ENCODE measurements at places on chromosomes 7 and 10.

GRCh38 chr10:75358835-75359421 lies 42.6 kb downstream of the ZNF503 start:
- DNase-seq = peak; percentile 68

- no peak for DNase-seq
These were observed 182.5 kb downstream of the SKAP2 start for GRCh38 chr7:26681819-26682418.

DNA sequence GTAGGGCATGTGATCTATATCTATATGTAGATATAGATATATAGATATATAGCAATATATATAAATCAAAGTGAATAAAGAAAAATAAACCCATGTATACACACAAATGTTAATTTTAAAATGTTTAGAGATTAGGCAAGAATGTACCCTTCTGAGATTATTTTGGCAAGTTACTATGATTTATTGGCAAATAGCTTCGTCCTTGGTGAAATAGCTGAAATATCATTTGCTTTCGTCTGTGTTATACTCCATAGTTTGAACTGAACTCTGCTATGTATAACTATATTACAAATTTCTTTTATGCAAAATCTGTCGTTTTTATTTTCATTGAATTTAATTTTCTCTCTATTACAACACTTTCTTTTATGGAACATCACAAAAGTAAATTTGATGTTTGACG lies 57.5 kb downstream of the CPED1 start:
- DNase-seq = no peak

DNA sequence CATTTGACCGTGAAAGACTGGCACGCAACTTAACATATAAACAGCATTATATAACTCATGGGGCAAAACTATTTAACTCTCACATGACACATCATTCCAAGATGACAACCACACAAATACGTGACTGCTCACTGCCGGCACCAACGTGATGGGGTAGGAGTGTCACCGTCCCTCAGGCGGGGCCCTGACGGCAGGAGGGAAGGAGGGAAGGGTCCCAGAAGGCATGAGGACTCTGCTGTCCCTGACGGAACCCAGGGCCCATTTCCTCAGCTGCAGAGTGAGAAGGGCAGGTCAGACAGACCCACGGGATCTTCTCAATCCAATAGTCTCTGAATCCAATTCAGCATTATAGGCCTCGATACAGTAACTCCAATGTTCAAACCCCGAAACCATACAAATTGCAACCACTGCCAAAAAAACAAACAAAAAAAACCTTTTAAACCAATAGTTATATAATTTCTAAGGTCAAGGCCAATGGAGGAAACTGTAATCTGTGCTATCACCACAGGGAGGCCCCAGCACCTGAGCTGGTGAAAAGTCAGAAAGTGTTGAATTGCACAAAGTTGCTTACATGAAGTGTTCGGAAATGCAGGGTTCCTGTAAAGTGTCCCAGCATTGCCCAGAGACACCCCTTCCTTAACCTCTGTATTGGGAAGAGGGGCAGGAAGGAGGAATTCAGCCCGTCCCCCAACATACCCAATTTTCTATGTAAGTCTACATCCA lies 137.4 kb downstream of the TNS3 start:
- DNase-seq = no peak

DNA sequence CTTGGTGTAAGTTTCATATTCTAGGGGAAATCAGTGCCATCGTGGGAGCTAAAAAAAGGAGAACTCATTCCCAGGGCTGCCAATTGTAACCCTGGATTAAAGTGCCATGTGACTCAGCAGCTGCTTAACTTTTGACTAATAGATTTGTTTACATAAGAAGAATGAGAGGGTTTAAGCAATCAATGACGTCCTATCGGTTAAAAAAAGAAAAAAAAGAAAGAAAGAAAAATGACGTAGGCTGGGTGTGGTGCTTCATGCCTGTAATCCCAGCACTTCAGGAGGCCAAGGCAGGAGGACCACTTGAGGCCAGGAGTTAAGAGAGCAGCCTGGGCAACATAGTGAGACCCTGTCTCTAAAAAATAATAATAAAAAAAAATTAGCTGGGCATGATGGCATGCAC lies 116.2 kb upstream of the AFAP1L2 start:
- no peak for DNase-seq

DNA sequence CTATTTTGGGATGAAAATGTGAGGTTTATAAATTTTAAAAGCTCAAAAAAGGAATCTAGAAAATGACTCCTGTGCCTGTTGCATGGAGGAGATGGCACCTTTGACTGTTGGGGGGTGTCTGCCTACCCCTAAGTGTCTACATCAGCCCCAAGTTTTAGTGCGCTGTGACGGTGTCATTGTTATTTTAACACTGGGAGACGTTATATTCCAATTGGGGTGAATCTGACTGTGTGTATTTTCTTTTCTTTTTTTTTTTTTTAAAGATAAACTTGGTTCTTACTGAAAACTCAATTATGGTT lies 517 bp downstream of the SRGN start:
- no peak for DNase-seq

GRCh38 chr7:129356176-129356575 lies 78.1 kb upstream of the STRIP2 start:
- DNase-seq = no peak

DNA sequence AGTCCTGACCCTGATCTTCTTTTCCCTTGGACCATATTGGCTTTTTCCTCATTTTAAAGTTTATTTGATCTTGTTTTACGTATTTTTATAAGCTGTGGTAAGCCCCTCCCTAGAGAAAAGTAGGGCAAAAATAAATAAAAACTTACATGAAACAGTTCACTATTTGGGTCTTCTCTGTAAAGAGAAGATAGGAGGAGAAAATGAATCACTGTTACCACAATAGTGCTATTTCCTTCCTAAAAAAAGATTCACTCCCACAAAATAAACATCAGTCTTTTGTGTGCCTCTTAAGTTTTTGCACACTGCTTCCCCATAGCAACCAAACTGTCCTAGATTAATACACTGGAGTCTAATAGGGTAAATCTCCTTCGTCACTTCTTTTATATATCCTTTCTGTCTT lies 1.4 kb upstream of the SVIL start:
- DNase-seq = no peak

DNA sequence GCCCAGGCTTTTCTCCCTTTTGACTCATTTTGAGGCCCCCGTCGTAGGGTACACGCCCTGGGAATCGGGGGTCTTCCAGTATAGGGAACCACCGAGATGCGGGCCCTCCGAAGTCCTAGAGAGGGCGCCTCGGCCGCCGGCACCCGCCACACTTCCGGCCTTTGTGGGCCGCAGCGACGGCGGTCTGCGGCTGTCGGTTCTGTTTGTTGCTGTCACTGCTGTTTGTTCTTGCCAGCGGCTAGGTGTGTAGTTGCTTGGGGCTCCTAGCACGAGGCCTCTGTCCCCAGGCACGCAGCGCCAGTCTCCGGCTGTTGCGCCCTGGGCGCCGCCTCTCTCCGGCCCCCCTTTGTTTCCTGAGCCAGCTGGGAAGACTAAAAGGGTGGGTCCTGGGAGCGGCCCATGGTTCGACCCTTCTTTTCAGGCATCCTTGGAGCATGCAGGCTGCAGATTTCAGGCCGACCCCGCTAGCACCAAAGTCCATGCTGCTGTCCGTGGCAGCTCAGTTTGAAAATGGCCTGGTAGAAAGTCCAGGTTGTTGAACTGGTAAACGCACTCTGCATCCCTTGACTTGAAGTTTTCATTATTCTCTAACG lies 17.8 kb upstream of the ZKSCAN1 start:
- no peak for DNase-seq

- no peak for DNase-seq
These were observed 10.3 kb upstream of the INSIG1 start for GRCh38 chr7:155287284-155287935.

DNA sequence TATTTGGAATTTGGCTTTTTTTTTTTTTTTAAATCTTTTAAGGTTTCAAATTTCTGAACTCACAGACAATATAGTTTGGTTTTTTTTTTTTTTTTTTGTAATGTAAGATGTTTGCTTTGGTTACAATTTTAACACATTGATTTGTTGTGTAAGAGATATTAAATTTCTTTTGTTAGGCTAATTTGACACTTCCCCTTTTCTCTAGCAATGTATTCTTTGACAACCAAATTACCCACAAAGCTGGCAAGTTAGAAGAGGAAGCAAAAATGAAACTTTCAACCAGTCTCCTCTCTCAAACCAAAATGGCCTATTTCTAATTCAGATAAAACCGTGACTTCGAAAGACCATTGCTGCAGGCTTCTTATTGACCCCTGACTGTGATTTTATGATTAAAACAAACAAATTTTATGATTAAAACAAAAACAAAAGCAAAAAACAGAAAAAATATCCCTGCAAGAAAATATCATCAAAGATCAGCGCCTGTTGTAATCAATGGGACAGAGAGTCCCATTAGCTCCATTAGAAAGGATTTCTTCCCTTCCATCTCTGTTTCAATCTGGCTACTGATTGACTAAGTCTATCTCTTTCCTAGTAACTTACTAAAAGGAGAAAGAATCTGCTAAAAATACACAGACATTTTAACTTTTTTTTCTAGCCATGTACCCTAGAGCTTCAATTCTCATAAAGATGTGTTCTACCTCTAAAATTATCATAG lies 489.2 kb downstream of the MDFIC start:
- no peak for DNase-seq

- DNase-seq = no peak
These were observed 148.2 kb downstream of the CELF2 start for GRCh38 chr10:11165591-11166543.

DNA sequence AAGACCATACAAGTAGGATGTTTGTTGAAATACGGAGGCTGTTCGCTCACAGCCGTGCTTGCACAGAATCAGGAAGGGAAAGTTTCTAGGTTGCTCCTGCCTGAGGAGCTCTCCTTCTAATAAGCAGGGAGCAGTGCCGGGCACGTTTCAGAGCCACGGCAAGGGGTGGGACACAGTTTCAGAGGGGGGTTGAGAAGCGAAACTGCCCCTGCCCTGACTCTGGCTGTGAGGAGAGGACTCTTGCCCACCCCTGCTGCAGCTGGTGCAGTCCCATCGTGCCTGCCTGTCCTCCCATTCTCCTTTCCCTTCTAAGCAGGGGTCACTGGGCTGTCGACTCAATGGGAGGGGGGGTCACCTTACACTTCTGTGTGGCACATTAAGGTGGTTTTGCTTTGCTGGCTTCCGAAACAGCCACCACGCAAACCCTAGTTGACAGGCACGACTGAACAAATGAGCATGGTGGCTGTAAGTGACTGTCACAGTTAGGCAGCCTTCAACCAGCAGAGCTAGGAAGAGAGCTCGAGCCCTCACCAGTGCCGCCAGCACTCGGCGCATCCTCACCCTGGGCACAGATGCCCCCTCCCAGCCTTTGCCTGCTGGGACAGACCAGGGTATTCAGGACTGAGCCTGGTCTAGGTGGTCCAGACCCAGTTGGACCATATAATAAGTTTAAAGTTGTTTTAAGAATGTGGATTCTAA lies 37.5 kb downstream of the ZNF467 start:
- no peak for DNase-seq

DNA sequence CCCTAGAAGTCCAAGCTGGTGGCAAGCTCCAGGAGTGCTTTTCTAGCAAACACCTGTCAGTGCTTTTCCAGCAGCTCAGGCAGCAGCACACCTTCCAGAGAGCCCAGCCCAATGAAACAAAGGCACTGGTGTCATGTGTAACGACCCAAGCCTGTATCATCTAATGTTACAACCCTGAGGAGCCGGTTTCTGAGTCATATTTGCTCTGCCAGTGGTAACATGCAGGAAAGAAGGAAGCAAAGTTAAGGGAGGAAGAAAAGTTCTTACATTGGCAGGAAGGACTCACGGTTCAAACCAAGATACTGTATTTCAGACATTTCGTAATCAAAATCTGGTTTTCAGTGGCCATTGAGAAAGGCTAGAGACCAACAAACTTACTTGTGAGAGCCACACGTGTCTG lies at the start of gene ANKRD22:
Gene ANKRD22 (minus strand): TSS at position 139 of the 400 bp plus-strand sequence. CDS start 237 bp downstream, outside the sequence.
- DNase-seq = no peak

GRCh38 chr10:89255793-89256192 lies 4.2 kb upstream of the LIPA start:
- no peak for DNase-seq

GRCh38 chr10:131723297-131724168 lies 177.3 kb upstream of the PPP2R2D start:
- no peak for DNase-seq

GRCh38 chr7:35985126-35985754 lies 167.8 kb upstream of the EEPD1 start:
- DNase-seq = no peak

GRCh38 chr7:151088856-151089699 lies 2.8 kb downstream of the AGAP3 start:
- DNase-seq = no peak

DNA sequence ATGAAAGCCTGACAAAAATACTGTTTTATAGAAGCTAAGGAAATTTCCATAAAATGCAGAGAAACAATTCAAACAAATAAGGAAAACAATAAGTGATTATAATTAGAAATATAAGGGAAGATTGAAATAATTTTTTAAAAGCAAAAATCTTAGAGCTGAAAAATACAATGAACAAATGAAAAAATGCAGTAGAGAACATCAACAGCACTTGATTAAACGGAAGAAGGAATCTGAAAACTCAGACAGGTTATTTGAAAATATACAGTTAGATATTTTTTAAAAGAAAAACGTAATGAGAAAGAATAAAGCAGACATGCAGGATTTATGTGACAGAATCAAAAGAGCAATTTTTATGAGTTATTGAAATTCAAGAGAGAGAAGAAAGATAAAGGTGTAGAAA lies 279.1 kb upstream of the MAGI2 start:
- DNase-seq = no peak

- DNase-seq = no peak
These were observed 29.0 kb downstream of the KLHDC10 start for GRCh38 chr7:130099331-130099730.

GRCh38 chr7:12633582-12633981 lies 53.9 kb upstream of the ARL4A start:
- no peak for DNase-seq

DNA sequence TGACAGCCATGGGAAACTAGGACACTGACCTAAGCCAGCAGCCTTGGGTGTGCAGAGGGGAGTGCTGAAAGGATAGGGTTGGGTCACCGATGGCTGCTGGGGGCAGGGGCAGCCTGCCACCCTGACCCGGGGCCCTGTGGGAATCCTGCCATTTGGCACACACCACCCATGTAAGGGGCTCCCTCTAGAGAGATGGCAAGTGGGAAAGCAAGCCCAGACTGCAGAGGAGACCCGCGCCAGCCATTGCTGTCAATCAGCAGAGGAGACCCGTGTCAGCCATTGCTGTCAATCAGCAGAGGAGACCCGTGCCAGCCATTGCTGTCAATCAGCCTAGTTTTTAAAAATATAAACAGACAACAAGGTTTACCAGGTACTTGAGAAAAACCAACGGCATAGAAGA lies 27.4 kb upstream of the PRKAG2 start:
- no peak for DNase-seq

GRCh38 chr7:52053525-52053924 lies 736.9 kb upstream of the COBL start:
- DNase-seq = no peak

DNA sequence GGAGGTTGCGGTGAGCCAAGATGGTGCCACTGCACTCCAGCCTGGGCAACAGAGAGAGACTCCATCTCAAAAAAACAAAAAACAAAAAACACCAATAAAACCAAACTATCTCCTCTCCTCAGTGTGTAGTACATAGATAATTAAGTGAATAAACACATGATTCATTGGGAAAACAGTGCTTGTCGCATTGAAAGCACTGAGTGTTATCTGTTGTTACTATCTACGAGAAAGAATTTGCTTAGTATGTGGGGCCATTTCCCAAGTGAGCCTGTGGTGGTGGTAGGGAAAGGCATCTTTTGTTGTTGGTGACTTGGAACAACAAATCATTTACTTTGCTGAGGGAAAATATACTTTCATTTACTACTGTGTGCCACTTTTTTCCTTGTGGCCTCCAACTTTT lies 42.6 kb downstream of the RSBN1L start:
- DNase-seq = no peak

- DNase-seq = peak; percentile 67
These were observed 391.7 kb downstream of the KCNMA1 start for GRCh38 chr10:77245953-77246352.

GRCh38 chr10:84626397-84627087 lies 298.2 kb downstream of the CCSER2 start:
- DNase-seq = no peak
